NCI-H1417 (cell line): ENCODE measurements at places on chromosomes 13 and 19.
A peak's percentile ranks its signal among the peaks of the same experiment; 100 is the strongest.

DNA sequence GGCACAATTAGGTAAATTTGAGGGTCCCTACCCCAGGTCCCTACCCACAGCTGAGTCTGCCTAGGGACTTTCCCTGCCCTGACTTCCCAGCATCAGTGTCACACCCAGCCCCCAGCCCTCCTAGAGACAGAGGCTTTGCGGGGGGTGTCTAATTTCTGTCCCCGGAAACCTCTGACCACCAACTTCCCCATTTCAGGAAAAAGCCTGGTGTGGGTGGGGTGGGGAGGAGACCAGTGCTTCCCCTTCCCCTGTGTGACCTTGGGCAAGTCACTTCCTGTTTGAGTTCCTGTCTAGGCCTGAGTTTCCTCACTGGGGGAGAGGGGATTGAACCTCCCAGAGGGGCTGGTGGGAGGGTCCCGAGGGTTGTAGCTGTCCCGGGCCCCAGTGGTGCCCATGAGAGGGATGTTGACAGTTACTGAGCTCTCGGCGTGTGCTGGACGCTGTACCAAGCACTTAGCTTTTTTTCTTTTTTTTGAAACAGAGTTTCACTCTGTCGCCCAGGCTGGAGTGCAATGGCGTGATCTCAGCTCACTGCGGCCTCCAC lies 7.9 kb downstream of the VASP start:
- no peak for DNase-seq

DNA sequence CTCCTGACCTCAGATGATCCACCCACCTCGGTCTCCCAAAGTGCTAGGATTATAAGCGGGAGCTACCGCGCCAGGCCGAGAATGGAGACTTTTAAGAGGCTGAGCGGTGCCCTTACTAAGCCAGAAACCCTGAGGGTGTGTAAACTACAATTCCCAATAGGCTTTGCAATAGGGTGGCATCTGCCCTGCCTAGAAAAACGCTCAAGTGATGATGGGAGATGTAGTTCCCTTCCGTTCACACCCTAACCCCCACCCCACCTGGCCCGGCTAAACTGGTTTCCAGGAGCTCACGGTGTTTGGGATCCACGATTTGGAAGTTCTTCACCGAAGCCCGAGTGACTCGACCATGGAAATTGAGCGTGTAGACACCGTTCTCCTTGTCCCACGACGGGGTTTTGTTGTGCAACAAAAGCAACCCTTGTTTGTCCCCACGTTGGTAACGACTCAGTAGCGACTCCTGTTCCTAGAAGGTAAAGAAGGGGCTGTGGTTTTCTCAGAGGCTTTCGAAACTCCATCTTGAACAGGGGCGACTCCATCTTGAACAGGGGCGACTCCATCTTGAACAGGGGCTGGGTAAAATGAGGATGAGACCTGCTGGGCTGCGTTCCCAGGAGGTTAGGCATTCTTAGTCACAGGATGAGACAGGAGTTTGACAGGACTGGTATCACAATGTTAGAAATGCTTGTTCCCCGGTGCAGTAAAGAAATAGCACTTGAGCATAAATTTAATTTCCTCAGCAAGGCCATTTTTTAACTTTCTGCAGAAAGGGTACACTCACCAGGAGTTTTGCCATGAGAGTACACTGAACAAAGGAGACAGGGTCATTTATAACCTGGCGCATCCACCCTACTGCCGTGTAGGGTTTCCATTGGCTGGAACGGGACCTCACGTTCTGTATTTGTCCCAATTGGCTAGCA lies 9.8 kb downstream of the PPP1R15A start:
- DNase-seq = peak; percentile 55

GRCh38 chr19:49689133-49690078 lies at the start of gene ADM5:
Gene ADM5, plus strand, starts transcription at chr19:49689594. Its CDS starts 244 bp downstream, at chr19:49689838.
- DNase-seq = peak; percentile 66

- DNase-seq = no peak
Observed at GRCh38 chr13:50370303-50370950, 355.2 kb downstream of the KCNRG start.

DNA sequence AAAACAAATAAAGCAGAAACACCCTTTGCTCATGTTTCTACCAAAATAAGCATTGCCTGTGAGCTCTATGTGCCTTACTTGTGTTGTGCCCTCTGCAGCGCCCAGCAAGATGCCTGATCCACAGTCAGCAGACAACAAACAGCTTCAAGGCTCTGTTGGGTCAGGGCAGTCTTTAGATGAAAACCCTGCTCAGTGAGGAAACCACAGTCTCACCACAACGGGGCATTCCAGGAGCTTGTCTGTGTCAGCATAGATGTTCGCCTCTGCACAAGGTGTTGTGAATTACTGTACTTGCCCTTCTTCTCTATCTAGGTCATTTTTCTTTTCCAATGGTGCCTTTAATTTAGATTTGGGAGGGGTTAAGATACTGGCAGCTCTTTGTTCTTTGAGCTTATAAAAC lies 251.9 kb downstream of the COL4A1 start:
- DNase-seq = no peak

DNA sequence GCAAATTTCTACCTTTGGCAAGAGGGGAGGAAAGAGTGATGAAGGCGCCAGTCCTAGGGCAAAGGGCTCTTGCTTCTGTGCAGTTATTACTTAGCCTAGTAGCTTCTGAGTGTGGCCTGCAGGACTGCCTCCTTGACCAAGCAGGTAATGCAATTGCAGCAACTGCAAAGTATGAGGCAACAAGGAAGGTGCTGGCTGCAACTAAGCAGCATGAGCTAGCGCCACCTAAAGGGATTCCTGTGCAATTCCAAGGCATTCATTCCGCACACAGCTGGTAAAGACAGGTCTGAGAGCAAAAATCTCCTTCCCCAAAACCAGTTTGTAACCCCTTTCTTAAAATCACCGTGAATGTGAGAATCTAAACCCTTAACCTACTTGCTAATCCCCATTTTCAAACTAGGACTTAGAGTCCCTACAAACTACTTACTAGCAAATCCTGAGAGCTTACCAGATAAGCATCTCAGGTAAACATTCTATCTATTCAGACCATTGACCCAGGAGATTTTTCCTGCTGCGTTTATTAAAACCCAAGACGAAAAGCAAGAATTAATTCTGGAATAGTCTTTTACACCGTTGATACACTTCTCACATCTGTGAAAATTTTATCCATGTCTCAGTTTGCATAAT lies 62.9 kb downstream of the DCT start:
- DNase-seq = peak; percentile 87

GRCh38 chr13:79060216-79060615 lies 345.8 kb downstream of the RBM26 start:
- no peak for DNase-seq

DNA sequence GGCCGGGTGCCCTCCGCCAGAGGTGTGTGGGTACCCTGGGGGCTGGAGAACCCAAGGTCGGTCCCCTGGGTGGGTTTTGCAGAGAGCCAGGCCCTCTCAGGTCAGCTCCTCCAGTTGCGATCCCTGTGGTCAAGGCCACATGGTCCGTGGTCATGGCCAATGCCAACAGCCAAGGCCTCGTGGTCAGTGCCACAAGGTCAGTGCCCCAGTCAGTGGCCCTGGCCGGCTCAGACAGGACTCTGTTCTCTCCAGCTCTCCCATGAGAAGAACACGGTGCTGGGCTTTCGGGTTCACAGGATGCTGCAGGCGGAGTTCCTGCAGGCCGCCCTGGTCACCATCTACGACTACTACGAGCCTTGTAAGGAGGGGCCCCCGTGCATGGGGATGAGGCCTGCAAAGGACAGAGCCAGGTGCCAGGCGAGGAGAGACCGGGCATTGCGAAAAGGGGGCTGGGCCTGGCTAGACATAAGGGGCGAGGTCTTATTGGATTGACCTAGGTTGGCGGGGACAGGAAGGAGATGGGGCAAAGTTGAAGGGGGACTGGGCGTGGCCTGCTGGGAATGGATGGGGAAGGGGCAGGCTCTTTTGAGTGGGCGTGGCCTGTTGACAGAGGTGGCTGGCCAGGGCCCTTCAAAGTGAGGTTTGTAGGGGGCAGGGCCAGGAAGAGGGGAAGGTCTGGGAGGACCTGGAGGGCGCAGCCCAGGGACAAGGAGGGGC lies 15.2 kb upstream of the SHFL start:
- no peak for DNase-seq

DNA sequence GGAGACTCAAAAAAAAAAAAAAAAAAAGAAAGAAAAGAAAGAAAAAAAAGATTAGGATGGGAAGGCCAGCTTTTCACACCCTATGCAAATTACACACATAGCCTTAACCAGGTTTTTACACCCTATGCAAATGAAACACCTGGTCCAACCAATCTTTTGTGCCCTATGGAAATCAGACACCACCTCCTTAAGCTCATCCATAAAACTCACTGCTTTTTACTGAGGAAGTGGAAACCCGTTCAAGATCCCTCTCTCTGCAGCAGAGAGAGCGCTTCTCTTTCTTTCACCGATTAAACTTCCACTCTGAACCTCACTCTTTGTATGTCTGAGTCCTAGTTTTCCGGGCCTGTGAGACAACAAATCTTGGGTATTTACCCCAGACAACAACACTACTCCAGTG lies 25.3 kb upstream of the HOMER3 start:
- DNase-seq = no peak

- peak; percentile 68 for DNase-seq
Observed at GRCh38 chr13:113863524-113864272, at the start of gene GAS6. Gene GAS6, minus strand, starts transcription at chr13:113864076. Its CDS starts 156 bp downstream, at chr13:113863920.

DNA sequence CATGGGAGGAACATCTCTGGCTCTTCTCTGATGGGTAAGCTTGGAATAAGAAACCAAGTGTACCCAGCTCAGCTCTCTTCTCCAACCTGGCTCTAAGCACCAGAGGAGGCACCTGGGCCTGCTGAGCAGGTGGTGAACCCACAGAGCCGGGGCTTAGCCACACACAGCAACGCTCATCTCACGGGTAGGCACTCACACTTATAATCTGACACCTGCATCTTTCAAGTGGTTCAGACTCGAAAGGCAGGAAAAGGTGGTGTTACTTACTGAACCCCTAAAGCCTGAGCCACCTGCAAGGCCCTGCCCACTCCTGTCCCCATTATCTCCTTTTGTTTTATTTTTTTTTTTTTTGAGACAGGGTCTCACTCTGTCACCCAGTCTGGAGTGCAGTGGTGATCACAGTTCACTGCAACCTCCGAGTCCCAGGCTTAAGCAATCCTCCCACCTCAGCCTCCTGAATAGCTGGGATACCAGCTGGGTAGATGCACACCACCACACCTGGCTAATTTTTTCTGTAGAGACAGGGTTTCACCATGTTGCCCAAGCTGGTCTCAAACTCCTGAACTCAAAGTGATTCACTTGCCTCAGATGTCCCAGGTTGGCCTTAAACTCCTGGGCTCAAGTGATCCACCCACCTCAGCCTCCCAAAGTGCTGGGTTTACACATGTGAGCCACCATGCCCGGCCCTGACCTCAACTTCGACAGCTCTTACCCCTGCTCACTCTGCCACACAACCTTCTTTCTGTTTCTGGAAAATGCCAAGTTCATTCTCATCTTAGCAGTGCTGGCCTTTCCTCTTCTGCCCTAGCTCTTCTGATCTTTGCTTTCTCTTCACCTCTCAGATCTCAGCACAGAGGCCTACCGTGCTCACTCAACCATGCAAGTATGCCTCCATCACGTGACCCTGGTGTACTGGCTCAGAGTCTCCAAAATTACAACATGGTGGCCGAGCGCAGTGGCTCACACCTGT lies 9.7 kb downstream of the FBXL12 start:
- DNase-seq = no peak

GRCh38 chr19:45592366-45592765 lies 7.8 kb upstream of the OPA3 start:
- no peak for DNase-seq

- DNase-seq = no peak
Observed at GRCh38 chr13:110393761-110394160, 86.7 kb downstream of the COL4A2 start.
